ENCODE measurements at places on chromosomes 11 and 22. TPM values are rescaled to one million over a fixed set of nuclear protein-coding genes. Genes with fewer than 3 reads are reported as not detected.

SERPING1 gene
- 72.6 TPM for total RNA-seq

NCAM1 gene
- 50.3 TPM for total RNA-seq

ACCSL gene
- total RNA-seq: not detected

CSNK2A3 gene
- not detected for total RNA-seq

GRCh38 chr11:96464700-96465307, 75.0 kb downstream of the JRKL start:
- H3K36me3 ChIP-seq: no peaks in the 10 kb centered on the region
- H3K27me3 ChIP-seq: no peaks in the 10 kb centered on the region
- no peak for DNase-seq
- H3K4me1 ChIP-seq: no peaks in the 10 kb centered on the region

DNA sequence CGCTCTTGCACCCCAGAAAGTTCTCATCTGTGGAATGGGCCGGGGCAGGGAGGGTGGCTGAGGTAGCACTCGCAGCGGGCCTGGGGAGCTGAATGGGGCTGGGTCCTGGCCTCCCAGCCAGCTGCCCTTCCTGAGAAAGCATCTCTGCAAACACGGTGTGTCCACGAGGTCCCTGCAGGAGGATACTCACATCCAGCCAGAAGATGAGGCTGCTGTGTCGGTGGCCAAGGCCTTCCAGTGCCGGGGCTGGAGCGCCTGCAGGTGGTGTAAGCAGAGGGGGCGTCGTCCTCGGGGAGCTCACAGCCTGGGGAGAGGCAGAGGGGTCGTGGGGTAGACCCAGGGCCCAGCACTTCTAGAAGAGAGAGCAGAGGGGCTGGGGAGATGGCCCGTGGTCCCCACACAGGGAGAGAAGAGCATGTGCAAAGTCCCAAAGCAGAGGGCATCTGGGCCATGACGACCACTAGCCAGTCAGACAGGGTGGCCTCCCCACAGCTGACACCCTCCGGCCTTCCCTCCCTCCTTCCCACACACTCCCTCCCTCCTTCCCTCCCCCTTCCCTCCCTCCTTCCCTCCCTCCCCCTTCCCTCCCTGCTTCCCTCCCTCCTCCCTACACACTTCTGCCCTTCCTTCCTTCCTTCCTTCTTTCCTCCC, 97.9 kb downstream of the WNT7B start:
- H3K36me3 ChIP-seq: no peaks in the 10 kb centered on the region
- DNase-seq: peak; percentile 45
- H3K27ac ChIP-seq: no peak overlapping the region
- H3K27me3 ChIP-seq: peaks cover 80% of the 10 kb centered on the region
- no peaks in the 10 kb centered on the region for H3K4me1 ChIP-seq
- H3K4me3 ChIP-seq: no peak overlapping the region

- H3K4me1 ChIP-seq: no peaks in the 10 kb centered on the region
- H3K27ac ChIP-seq: no peak overlapping the region
- H3K27me3 ChIP-seq: no peaks in the 10 kb centered on the region
- DNase-seq: no peak
- H3K4me3 ChIP-seq: no peak overlapping the region
These were observed 685.0 kb downstream of the ETS1 start for GRCh38 chr11:127902382-127902781.

DNA sequence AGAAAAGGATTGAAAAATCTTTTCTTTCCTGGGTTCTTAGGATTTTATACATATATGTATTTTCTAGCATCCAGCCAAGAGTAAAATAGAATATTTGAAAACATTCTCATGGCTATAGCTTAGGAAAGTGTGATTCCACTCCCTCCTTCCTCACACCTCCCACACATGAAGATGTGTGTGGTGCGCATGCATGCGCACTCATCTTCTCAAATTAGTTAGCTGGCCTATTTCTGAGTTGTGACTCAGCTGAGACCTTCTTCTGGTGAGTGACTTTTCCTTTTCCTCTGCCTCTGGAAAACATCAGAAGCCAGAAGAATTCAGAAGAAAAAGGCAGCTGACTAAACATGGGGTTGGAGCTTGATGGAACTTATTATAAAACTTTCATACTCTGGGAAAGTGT, 149.8 kb downstream of the OR4C45 start:
- no peak for DNase-seq
- no peaks in the 10 kb centered on the region for H3K27me3 ChIP-seq
- no peaks in the 10 kb centered on the region for H3K36me3 ChIP-seq
- H3K27ac ChIP-seq: no peak overlapping the region

GRCh38 chr22:23315341-23315917, 135.1 kb downstream of the BCR start:
- DNase-seq: peak; percentile 73
- H3K36me3 ChIP-seq: no peaks in the 10 kb centered on the region
- H3K4me3 ChIP-seq: no peak overlapping the region
- H3K4me1 ChIP-seq: no peaks in the 10 kb centered on the region
- H3K27ac ChIP-seq: no peak overlapping the region

GRCh38 chr11:120529911-120530310, 18.4 kb downstream of the GRIK4 start:
- H3K27ac ChIP-seq: no peak overlapping the region
- no peak for DNase-seq
- no peaks in the 10 kb centered on the region for H3K4me1 ChIP-seq
- no peaks in the 10 kb centered on the region for H3K36me3 ChIP-seq
- H3K4me3 ChIP-seq: no peak overlapping the region
- peaks cover 30% of the 10 kb centered on the region for H3K27me3 ChIP-seq

- no peak overlapping the region for H3K27ac ChIP-seq
- H3K27me3 ChIP-seq: peaks cover 3% of the 10 kb centered on the region
- no peak for DNase-seq
- H3K4me1 ChIP-seq: no peaks in the 10 kb centered on the region
These were observed 279.9 kb upstream of the B3GAT1 start for GRCh38 chr11:134691985-134692384.

Measured in psoas muscle (tissue), 8 donors.